Uterus (tissue), 4 donors: ENCODE measurements at places on chromosomes 2 and 18.

GRCh38 chr18:74486119-74486849 lies 9.9 kb upstream of the CNDP2 start:
- DNase-seq = no peak

DNA sequence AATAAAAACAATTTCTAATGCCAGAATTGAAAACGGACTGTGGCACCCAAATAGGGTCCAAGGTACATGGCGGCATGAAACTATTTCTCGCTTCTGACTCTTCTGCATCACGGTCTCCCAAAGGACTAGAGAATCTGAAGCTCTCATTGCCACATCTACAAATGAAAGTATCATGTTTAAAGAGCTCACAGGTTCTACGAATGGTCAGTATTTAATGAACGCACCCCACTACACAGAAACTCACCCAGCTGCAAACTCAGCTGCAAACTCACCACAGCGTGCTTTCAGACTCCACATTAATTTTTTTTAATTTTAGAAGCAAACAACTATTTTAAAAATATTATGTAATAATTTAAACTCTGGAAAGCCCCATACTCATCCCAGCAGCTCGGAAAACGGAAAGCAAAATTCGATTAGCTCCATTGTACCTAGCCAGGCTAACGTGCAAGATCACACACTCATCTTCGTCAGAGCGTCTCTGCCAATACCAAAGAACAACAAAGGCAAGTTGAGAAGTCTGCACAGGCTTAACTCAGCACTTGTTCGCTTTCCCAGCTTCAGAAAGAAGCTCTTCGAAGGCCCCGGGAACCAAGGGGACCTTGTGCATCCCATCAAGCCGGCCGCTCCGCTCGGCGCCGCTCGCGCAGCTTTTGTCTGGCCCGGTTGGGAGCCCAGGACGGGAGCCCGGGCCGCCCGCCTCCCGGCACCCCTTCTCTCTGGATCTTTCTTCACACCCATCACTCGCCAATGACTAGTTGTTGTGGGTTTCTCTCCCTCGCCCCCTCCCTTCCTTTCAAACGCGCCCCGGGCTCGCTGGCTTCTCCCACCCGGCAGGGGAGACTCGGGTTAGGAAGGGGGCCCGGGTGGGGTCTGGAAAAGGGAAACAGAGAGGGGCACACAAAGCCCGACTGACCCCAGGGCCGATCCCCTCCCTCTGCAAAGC lies 785 bp downstream of the CLASP1 start:
- no peak for DNase-seq

GRCh38 chr2:56287508-56287907 lies 103.7 kb downstream of the CCDC85A start:
- no peak for DNase-seq

- DNase-seq = no peak
Observed at GRCh38 chr2:197786010-197786877, 1.1 kb upstream of the BOLL start.

DNA sequence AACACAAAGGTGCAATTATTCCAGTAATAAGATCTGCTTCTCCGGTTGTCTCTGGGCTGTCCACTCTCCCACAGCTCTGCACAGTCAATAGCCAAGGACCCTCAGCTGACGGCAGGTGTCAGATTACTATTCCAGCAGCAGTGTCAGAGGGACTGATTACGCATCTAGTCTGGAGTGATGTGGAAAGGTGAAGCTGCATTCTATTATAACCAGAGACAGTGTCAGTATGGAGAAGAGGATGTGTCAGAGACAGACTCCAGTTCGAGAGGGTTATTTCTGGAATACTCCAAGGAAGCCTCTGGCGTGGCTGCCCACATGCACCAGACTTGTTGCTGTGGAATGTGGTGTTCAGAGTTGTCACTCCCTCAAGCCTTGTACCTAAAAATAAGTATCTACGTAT lies 163.6 kb upstream of the TMEM200C start:
- no peak for DNase-seq

GRCh38 chr18:40133253-40133652 lies 1821.8 kb upstream of the PIK3C3 start:
- DNase-seq = no peak

DNA sequence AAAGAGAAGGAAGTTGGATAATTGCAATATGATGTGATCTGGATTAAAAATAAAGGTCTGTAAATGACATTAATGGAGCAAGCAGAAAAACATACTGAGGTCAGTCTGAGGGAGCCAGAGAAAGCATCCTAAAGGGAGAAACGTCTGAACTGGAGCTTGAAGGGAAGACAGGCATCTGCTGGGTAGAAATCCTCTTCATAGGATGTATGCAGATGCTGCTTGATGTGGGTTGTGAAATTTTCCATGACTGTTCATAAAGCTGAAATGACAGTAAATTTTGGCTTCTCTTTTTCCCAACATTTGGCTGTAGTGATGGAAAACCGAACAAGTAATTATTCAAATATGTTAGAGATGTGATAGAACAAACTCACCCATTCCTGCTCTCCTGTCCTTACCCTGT lies 287.6 kb downstream of the CAMKMT start:
- DNase-seq = no peak

- DNase-seq = no peak
Observed at GRCh38 chr18:48896326-48896874, 54.4 kb downstream of the SMAD7 start.

GRCh38 chr2:42443718-42444399 lies 49.9 kb downstream of the KCNG3 start:
- no peak for DNase-seq

GRCh38 chr18:67131498-67131897 lies 385.0 kb downstream of the DSEL start:
- no peak for DNase-seq

GRCh38 chr2:98598781-98599428 lies 9.4 kb downstream of the COA5 start:
- no peak for DNase-seq

DNA sequence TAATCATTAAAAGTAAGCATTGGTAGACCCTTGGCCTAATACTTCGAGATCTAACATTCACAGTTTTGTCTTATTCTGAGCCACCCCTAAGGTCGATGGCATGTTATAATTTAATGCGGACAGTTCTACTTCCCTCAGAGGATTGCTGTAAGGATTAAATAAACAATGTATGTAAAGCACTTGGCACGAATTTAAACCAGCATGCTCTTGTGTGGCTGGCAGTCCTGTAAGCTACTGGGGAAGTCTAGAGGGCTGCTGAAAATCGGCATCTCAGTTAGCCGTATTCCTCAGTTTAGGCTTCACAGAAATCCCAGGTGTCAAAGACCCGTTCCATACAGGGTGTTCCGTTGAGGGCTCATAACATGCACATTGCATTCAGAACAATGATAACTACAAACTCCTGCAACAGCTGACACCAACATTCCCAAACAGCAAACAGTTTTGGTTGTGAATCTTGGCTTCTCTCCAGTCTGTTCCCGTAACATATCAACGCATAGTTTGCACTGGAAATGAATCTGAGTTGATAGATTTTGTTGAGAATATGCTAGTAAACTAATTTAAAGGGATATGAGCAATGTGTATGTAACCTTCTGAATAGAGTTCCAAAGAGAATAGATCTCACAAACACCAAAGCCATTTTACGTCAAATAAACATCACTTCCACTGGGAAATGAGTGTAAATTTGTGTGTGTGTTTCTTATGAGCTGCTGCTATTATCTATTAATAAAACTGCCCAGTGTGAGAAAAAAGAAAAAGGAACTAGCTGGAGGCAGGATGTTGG lies 52.2 kb upstream of the ACKR3 start:
- no peak for DNase-seq

- no peak for DNase-seq
Observed at GRCh38 chr2:223180463-223180862, 128.5 kb downstream of the KCNE4 start.

- no peak for DNase-seq
Observed at GRCh38 chr2:216740557-216741222, 45.3 kb upstream of the IGFBP5 start.

GRCh38 chr2:237623428-237624403 lies 3.7 kb upstream of the LRRFIP1 start:
- no peak for DNase-seq

GRCh38 chr2:144477957-144478311 lies 42.0 kb downstream of the ZEB2 start:
- DNase-seq = no peak

- no peak for DNase-seq
Observed at GRCh38 chr2:197324801-197325200, 14.2 kb upstream of the ANKRD44 start.

- no peak for DNase-seq
Observed at GRCh38 chr2:51011254-51011653, 20.7 kb downstream of the NRXN1 start.

- no peak for DNase-seq
Observed at GRCh38 chr2:309148-309953, 21.5 kb upstream of the ALKAL2 start.

- DNase-seq = no peak
Observed at GRCh38 chr18:55302167-55302833, 285.7 kb downstream of the TCF4 start.

DNA sequence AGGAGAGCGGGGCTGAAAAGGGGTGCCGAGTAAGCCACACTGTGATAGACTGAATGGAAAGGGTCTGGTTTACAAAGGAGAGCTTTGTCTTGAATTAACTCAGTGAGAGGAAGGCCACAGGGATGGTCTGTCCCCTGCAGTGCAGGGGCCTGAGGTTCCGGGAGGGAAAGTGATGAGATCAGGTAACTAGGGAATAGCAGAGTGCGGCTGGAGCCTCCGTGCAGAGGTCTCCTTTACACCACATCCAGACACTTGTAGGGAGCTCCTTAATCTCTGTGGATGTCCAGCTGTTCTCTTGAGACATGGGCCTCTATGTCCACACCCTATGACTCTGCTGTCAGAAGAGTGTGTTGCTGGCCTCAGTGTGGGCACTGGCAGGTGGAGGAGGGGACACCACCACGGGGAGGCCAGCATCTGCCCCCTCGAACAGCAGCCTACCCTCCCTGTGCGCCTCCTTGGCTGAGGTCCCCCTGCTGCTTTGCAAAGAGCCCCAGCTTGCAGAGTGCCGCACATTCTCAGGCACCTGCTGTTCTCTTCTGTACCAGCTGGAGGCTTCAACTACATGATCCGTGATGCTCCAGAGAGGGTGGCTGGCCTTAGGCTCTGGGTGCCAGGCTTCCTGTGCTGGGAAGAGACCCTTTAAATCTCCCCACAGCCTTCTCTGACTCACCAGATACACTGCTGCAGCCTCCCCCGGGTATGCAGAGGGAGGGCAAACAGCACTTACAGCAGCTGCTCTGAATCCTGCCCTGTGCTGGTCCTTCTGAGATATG lies 25.9 kb downstream of the ENOSF1 start:
- DNase-seq = no peak

GRCh38 chr2:102513355-102513939 lies 40.4 kb downstream of the SLC9A4 start:
- DNase-seq = no peak

DNA sequence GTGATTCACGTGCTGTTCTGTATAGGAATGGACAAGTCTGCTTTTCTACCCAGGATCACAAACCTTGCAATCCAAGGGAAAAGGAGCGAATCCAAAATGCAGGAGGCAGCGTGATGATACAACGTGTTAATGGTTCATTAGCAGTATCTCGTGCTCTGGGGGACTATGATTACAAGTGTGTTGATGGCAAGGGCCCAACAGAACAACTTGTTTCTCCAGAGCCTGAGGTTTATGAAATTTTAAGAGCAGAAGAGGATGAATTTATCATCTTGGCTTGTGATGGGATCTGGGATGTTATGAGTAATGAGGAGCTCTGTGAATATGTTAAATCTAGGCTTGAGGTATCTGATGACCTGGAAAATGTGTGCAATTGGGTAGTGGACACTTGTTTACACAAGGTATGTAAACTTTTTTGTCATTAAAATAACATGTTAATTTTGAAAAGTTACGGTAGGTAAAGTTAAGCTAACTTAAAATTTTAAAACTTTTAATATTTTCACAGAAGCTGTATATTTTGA lies 33.0 kb downstream of the PPM1B start:
- peak; percentile 65 for DNase-seq

DNA sequence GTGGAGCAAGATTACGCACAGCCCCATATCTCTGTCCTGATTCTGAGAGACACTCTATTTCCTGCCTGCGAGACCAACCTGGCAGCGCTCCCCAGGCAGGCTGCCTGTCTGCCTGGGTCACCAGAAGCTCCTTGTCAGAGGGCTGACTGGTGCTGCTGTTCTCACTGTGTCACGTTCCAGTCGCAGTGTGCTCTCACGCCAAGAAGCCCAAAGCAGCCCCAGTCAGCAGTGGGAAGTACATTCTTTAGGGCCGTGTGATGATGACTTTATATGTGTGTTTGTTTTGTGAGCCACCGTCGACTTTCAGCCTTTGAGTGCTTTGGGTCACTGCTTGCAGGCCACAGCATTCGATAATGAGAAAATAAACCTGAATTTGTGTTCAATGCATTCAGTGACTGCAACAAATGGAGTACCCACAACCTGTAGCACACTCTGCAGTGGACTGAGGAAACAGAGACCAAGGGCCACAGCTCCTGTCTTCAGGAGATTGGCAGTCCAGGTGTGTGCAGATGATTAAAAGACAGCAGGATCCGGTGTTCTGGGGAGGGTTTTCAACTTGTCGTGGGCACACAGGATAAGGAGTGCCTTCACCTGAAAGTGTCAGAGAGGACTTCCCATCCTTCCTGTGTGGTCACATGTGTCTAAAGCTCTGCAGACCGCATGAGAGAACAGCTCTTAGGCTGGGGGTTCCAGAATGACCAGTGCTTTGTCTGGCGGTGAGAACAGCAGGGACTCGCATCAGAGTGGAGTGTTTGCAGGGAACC lies 4.8 kb downstream of the TNFRSF11A start:
- no peak for DNase-seq

DNA sequence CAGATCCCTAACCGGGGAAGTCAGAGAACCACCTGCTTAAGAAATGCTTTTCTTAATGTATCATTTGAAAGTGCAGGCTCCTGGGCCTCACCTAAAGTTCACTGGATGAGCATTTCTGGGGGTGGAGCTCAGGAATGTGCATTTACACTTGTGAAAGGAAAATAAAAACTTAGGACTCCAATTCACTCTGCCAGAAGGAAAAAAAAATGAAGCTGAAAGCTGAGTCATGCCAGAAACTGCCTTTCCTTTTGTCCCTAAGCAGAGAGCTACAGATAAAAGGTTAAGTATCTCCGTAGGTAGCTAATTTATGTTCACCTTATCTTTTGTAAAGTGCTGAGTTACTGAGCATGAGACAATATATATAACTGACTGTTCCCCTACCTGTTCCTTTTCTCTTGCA lies 229.5 kb upstream of the MEX3C start:
- no peak for DNase-seq

DNA sequence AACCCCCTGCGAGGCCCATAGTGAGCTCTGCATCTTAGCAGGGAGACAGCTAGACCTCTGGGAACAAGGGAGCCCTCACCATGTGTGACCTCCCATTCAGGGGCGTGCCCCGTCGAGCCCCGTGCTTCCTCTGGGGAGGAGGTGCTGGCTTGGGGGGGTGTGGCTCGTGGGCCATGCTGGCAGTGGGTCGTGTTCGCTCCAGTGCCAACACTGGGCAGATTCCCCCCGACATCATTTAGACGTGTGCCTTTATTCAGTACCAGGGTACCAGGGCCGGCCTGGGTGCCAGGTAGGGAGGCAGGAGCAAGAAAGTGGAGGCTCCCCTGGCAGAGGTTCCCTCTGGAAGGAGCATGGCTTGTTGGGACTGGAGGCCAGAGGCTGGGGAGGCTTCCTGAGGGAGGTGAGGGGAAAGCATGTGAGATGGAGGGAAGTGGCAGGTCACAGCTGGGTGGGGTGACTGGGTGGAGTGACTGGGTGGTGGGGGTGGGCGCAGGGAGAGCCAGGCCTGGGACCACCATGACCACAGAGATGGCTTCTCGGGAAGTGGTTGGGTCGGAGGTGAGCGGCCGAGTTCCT lies 15.2 kb downstream of the GPC1 start:
- no peak for DNase-seq
